ENCODE measurements at places on chromosomes 1 and 21.

DNA sequence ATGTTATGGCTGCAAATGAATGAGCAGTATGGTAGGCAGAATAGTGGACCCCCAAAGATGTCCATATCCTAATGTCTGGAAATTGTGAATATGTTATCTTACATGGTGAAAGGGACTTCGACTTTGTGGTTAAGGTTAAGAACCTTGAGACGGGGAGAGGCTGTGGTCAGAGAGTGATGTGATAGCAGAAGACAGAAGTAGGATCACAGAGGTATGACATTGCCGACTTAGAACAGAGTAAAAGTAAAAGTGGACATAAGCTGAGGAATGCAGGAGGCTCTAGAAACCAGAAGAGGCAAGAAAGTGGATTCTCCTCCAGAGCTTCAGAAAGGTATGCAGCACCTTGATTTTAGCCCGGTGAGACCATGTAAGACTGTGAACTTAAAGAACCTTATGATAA is 74.6 kb downstream of the CTH start:
- no peak for DNase-seq

DNA sequence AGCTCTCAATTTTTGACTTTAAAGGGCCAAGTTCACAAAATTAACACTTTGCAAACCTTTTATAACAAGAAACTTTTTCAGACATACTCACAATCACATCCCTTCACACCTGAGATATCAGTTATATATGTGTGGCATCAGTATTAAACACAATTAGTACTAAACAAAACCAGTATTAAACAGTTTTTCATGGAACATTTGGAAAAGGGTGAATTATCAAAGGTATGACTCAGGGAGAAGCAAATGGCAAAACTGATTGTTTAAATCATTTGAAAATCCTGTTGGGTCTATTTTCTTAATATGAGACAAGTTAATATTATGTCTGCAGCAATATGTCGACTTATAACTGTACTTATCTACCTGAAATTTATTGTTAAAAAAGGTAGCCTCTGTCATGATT is 587.3 kb downstream of the NEGR1 start:
- DNase-seq: no peak

DNA sequence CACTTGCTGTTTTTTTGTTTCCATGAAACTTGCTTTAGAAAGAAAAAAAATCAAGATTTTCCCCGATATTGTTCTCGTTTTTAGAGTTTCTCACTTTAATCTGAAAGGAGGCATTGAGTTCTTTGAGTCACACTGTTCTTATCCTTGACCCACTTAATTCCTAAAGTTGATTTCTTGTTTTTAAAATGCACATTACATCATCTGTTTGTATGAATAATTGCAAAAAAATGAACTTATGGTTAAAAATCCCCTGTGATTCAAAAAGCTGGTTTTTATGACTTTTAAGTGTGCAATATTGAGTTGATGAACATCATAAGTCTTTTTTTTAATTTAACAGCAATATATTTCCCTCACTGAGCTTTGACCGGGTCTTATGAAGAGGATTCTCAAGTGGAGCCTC is 131.6 kb downstream of the SNX7 start:
- no peak for DNase-seq

GRCh38 chr1:58926152-58926551 is 142.3 kb upstream of the JUN start:
- DNase-seq: no peak

DNA sequence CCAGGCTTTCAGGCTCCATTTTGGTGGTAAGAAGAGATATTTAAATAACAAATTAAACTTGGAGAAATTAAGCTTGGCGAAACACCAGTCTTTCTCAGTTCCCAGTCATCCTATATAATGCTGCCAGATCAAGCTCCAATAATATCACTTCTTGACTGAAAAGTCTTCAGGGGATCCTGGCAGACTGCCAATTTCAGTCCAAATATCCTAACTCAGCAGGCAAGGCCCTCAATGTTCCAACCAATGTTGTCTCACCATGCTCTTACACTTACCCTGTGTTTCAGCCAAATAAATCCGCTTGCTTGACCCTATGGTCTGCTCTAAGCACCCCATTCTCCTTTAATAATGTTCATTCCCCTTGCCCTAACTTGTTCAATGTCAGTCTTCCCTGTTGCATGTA is 39.9 kb upstream of the BCL10 start:
- DNase-seq: no peak

DNA sequence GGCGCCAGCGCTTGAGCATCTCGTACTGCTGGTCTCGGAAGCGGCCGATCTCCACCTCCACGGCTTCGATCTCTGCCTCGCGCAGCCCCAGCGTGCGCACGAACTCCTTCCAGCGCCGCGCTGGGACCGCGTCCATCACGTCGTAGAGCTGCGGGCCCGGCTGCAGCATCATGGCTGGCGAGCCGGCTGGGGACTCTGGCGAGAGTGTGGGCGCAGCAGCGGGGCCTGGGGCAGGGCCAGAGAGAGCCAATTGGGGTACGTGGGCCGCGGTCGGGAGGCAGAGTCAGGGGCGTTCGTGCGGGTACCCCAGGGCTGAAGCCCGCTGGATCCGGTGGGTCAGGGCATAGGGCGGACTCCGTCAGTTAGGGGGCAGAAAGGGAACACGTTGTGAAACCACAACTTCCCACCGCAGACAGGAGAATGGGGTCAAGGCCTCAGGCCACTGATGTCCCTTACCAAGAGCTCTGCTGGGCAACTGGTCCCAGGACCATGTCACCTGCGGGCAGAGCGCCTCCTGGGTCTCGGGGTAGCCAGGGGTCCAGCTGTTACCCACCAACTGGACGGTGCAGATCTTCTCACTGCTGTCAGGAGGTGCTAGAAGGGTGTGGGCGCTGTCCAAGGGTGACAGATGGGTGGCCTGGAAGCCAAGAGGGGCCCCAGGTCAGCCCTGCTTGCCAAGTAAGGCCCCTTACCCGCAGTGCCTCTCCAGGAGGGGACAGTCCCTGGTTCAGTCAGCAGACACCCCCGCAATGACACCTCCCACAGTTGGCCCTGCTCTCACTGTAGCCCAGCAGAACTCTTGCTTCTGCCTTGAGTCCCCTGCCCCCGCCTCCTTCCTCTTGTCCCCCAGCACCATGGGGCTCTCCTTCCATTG is 4.2 kb downstream of the TNFRSF25 start:
- DNase-seq: no peak

GRCh38 chr1:185232874-185233273 is 75.9 kb downstream of the SWT1 start:
- no peak for DNase-seq

DNA sequence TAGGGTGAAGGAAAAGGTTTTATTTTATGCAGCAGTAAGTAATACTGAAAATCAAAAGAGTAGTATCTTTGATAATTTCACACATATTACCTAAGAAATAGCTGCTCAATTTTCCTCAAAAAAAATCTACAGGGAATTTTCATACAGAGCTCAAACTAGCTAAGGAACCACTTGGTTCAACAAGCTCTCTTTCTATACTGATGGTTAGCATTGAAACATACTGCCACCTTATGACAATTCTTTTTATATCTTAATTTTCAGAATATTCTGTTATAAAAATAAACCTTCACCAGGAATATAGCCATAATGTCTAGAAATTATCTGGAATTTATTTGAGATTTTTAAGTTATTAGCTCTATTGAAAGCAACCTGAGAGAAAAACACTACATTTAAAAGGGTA is 142.1 kb downstream of the DPYD start:
- DNase-seq: no peak

DNA sequence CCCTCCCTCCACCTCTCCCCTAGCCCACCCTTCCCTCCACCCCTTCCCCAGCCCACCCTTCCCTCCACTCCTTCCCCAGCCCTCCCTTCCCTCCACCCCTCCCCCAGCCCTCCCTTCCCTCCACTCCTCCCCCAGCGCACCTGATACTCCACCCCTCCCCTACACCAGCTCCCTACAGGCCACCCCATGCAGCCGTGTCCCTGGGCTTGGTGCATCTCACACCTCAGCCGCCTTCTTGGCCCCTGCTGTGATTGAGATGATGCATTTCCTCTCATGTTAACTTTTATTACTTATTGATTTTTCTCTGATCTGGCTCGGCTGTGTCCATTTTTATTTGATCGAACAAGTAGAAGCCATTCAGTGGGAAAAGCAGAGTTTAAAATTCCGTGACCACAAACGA is 243.8 kb downstream of the MATN1 start:
- no peak for DNase-seq

- no peak for DNase-seq
These were observed 224.8 kb downstream of the CTH start for GRCh38 chr1:70635868-70636267.

DNA sequence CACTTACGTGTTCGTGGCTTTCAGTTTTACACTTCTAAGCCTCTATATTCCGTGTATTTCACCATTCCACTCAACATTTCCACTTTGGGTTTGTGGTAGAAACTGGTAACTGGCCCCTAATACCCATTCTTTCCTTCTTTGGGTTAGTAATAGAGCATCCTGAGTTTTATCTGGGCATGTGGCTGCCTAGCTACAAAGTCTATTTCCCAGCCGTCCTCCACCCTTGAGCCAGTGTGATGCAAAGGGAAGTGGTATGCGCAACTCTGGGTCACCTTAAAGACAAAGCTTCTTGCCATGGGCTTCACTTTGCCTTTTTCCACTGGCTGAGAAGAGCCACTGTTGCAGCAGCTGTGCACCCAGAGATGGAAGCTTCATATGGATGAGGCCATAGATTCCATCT is 73.9 kb downstream of the LAMC2 start:
- DNase-seq: no peak

DNA sequence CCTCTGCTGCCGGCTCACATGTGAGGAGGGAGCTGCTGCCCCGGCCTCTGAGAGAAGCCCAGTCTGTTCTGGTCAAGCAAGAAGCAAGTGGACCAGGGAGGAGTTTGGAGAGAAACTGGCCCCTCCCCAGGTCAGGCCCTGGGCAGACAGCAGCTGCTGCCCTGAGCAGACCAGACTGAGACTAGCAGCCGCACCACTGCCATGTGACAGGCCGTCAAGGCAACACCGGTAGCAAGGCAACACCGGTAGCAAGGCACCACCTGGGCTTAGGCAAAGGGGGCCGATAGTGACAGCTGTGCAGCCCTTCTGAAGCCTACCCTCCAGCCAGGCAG is 50.3 kb downstream of the ARHGEF16 start:
- DNase-seq: no peak

GRCh38 chr1:162136760-162137159 is 67.3 kb downstream of the NOS1AP start:
- DNase-seq: no peak

DNA sequence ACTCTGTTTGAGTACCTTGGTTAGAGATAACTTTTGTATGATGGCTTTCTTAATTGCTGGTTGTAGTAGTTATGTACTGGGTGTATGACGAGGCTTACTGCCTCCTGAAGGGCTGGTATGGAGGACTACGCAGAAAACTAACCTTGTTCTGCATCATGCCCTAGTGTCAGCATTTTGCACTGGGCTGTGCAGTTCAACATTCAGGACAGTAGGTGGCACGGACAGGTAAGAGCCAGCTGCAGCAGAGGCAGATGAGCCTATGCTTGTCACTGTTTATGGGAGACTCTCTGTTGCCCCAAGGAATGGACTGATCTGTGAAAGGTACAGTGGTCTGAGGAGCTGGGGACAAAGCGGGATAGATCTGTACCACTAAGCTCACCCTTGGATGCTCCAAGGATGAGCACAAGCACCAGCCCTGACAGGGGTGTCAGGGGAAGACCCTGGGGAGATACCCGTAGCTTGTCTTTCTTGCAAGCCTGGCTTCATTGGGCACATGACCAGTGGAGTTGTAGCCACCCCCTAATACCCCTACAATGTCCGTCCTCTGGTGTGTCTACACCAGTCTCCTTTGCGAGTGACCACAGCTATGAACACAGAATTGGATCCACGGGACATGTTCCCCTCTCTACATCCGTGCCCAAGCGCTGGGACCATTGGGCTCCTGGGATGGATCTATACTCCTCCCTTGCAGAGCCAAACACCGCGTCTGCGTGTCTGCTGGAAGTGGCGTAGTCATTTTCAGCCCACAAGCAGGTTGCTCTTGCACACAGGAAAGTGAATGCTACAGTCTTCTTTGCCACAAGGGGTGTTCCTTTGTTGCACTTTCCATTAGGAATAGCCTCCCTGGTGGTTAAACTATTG is 51.1 kb upstream of the CFHR3 start:
- DNase-seq: no peak

DNA sequence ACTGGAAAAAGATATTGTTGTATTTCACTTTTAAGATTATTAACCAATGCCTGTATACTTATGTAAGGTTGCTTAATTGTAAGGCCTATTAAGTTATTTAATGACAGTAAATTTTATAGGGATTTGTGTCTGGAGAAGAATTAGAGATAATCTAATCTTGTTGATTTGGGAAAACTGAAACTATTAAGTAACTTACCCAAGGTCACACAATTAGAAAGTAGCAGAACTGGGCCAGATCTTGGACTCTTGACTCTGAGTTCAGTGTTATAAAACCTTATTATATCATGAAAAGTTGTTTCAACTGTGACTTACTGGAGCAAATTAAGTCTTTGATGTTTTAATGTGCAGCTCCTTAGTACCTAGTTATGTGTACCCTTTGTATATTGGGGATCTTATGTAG is 38.5 kb downstream of the CAMTA1 start:
- DNase-seq: no peak

GRCh38 chr1:231734417-231734816 is 107.8 kb downstream of the DISC1 start:
- no peak for DNase-seq
